Uterus (tissue), 4 donors: ENCODE measurements at places on chromosomes 5 and 9. TPM values are rescaled to one million over a fixed set of nuclear protein-coding genes. Genes with fewer than 3 reads are reported as not detected.
A peak's percentile ranks its signal among the peaks of the same experiment; 100 is the strongest.

Gene TMEM215
- total RNA-seq: not detected

Gene RIMOC1
- total RNA-seq: 22.2 TPM

Gene SLC2A8
- total RNA-seq: 1.8 TPM

Gene ZFP2
- total RNA-seq: 0.26 TPM

Gene SLC4A9
- not detected for total RNA-seq

Gene KIF4B
- 0.07 TPM for total RNA-seq

Gene QRFP
- total RNA-seq: not detected

Gene BHMT
- not detected for total RNA-seq

Gene DAB2
- total RNA-seq: 23.1 TPM

- H3K27me3 ChIP-seq: no peaks in the 10 kb centered on the region
- no peaks in the 10 kb centered on the region for H3K4me1 ChIP-seq
- H3K4me3 ChIP-seq: no peak overlapping the region
- H3K27ac ChIP-seq: peak overlapping the region; percentile 60
Observed at GRCh38 chr9:752201-752600, 89.3 kb upstream of the DMRT1 start.

DNA sequence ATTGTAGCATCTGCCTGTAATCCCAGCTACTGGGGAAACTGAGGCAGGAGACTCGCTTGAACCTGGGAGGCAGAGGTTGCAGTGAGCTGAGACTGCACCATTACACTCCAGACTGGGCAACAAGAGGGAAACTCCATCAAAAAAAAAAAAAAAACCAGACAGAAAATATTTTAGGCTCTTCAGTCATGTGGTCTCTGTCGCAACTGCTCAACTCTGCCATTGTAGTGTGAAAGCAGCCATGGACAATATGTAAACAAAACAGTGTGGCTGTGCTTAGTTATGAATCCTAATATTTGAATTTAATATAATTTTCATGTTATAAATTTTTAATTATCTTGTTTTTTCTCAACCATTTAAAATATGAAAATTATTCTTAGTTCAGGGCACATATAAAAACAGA lies 38.4 kb downstream of the ZFAND5 start:
- no peaks in the 10 kb centered on the region for H3K4me1 ChIP-seq
- H3K27ac ChIP-seq: no peak overlapping the region
- H3K4me3 ChIP-seq: no peak overlapping the region
- no peak for DNase-seq
- H3K27me3 ChIP-seq: no peaks in the 10 kb centered on the region

DNA sequence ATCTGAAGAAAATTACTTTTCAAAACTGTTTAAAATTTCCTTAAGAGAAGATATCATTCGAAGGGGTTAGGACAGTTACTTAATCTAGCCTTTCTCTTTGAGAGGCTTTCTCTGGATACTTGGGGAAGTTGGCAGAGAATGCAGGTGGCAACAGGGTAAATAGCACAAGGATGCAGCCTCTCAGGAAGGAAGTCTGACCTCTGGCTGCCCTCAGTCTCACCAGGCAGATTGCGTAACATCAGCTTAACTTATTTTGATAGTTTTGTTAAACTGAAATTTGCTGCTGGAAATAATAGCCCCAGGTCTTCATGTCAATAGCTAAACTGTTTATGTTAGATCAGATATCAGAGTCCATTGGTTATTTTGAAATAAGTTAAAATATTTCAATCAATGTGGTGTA lies 20.4 kb downstream of the CCDC192 start:
- H3K4me3 ChIP-seq: no peak overlapping the region
- H3K27me3 ChIP-seq: no peaks in the 10 kb centered on the region
- peak; percentile 49 for DNase-seq
- no peak overlapping the region for H3K27ac ChIP-seq
- H3K4me1 ChIP-seq: no peaks in the 10 kb centered on the region
- no peaks in the 10 kb centered on the region for H3K36me3 ChIP-seq

- no peak overlapping the region for H3K4me3 ChIP-seq
- H3K36me3 ChIP-seq: no peaks in the 10 kb centered on the region
- H3K4me1 ChIP-seq: no peaks in the 10 kb centered on the region
- no peak for DNase-seq
- no peak overlapping the region for H3K27ac ChIP-seq
Observed at GRCh38 chr9:34382054-34382453, 5.4 kb upstream of the MYORG start.

GRCh38 chr5:108730617-108731340 lies 16.9 kb upstream of the FER start:
- no peak overlapping the region for H3K4me3 ChIP-seq
- no peaks in the 10 kb centered on the region for H3K4me1 ChIP-seq
- no peak overlapping the region for H3K27ac ChIP-seq
- H3K36me3 ChIP-seq: no peaks in the 10 kb centered on the region
- no peaks in the 10 kb centered on the region for H3K27me3 ChIP-seq

DNA sequence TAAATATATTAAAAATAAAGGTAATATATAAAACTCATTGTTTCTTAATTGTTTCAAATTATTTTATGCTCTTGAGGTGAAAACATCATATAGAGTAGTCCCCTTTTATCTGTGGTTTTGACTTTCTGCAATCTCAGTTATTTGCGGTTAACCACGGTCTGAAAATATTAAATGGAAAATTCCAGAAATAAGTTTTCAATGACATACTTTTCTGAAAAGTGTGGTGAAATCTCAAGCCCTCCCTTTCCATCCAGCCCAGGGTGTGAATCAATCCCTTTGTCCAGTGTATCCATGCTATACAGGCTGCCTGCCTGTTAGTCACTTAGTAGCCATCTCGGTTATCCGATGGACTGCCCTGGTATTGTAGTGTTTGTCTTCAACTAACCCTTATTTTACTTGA lies 546.7 kb upstream of the DMAC1 start:
- no peak for DNase-seq
- no peaks in the 10 kb centered on the region for H3K36me3 ChIP-seq
- no peaks in the 10 kb centered on the region for H3K27me3 ChIP-seq
- no peak overlapping the region for H3K4me3 ChIP-seq

DNA sequence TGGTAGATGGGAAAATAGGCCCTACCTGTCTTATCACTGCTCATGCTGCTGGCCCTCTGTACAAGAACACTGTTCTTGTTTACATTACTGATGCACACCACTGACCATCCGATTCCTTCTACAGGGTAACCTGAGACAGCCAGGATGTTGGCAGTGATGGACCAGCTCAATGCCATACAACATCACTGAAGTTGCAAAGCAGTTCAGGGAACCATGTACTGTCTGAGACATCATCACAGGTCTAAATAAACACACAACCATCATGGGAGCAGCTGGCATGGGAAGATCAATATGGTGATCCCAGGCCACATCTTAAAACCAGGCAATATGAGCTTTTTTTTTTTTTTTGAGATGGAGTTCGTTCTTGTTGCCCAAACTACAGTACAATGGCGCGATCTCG lies 59.0 kb downstream of the IARS1 start:
- no peak overlapping the region for H3K27ac ChIP-seq
- no peaks in the 10 kb centered on the region for H3K27me3 ChIP-seq
- no peak for DNase-seq
- no peaks in the 10 kb centered on the region for H3K36me3 ChIP-seq

DNA sequence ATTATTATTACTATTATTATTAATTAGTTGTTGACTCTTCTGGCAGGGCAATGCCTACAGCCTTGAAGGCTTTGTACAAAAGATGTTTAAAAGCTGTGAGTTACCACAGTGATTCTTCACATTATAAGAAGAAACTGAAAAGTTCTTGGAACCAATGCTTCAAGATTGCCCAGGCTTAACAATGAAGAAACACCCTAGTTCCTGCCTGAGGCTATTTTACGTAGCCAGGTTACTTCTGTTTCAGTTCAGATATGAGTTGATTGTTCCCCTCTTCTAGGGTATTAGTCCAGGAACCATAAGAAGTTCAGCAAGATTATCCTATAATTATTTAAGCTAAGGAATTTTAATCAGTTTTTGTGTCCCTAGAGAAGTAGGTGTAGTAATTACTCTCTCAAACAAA lies 154.6 kb upstream of the CDH12 start:
- H3K27me3 ChIP-seq: no peaks in the 10 kb centered on the region
- no peak overlapping the region for H3K27ac ChIP-seq
- no peak for DNase-seq
- H3K4me1 ChIP-seq: no peaks in the 10 kb centered on the region
- no peak overlapping the region for H3K4me3 ChIP-seq
- H3K36me3 ChIP-seq: no peaks in the 10 kb centered on the region

DNA sequence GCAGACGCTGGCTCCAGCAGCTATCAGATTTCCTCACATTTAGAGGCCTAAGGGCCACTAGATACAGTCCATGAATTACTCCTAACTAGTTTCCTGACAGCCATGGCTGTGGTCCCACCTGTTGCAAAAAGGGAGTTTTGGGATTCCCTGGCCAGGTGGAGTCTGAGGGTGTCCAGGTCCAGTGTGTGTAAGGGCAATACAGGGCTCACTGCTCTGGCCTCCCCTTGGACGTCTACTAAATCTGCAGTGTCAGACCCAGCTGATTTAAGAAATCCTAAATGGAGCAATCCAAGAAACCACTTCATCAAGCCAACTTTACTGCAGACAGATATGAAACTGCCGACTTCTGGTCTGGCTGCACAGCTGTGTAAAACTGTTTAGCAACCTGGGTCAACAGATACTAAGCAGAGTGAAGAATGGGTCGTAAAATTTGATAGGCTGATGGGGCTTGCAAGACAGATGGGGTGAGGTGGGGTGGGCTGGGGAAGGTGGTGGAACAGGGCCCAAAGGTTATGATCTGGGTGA lies 116.4 kb downstream of the GADD45G start:
- no peaks in the 10 kb centered on the region for H3K4me1 ChIP-seq
- no peaks in the 10 kb centered on the region for H3K36me3 ChIP-seq
- H3K27ac ChIP-seq: peak overlapping the region; percentile 8
- no peak overlapping the region for H3K4me3 ChIP-seq
- no peaks in the 10 kb centered on the region for H3K27me3 ChIP-seq
- peak; percentile 56 for DNase-seq

GRCh38 chr9:114007991-114008666 lies 70.0 kb downstream of the AMBP start:
- H3K4me3 ChIP-seq: no peak overlapping the region
- no peaks in the 10 kb centered on the region for H3K36me3 ChIP-seq
- H3K27ac ChIP-seq: no peak overlapping the region
- peak; percentile 7 for DNase-seq
- H3K4me1 ChIP-seq: no peaks in the 10 kb centered on the region
- H3K27me3 ChIP-seq: no peaks in the 10 kb centered on the region

- H3K36me3 ChIP-seq: no peaks in the 10 kb centered on the region
- no peaks in the 10 kb centered on the region for H3K27me3 ChIP-seq
- H3K4me1 ChIP-seq: no peaks in the 10 kb centered on the region
- H3K27ac ChIP-seq: peak overlapping the region; percentile 48
- no peak overlapping the region for H3K4me3 ChIP-seq
- peak; percentile 29 for DNase-seq
Observed at GRCh38 chr9:81372628-81373191, 316.6 kb downstream of the TLE1 start.

GRCh38 chr5:151931260-151931659 lies 6.6 kb upstream of the GLRA1 start:
- H3K4me1 ChIP-seq: no peaks in the 10 kb centered on the region
- H3K36me3 ChIP-seq: no peaks in the 10 kb centered on the region
- no peak for DNase-seq
- H3K27ac ChIP-seq: no peak overlapping the region

- no peaks in the 10 kb centered on the region for H3K36me3 ChIP-seq
- H3K4me3 ChIP-seq: no peak overlapping the region
- no peaks in the 10 kb centered on the region for H3K27me3 ChIP-seq
Observed at GRCh38 chr5:57635146-57635777, 152.7 kb upstream of the ACTBL2 start.

DNA sequence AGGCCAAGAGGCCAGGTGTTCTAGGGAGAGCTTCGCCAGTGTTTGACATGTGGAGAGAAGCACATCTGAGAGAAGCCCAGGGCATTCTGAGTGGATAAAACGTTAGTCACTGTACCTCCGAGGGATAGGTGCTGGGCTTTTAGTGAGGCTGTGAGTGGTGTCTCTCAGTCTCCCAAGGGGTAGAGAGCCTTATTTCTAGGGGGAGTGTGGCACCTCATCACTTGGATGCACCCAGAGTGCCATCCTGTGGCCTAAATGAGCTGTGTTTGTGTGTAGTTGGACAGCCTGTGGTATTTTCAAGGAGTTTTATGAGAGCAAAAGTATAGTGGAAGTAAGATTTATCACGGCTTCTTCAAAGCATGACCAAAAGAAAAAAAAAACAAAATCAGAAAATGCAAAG lies 1046.9 kb upstream of the WWC1 start:
- no peak for DNase-seq
- no peak overlapping the region for H3K27ac ChIP-seq
- no peak overlapping the region for H3K4me3 ChIP-seq
- H3K27me3 ChIP-seq: no peaks in the 10 kb centered on the region

- no peak overlapping the region for H3K27ac ChIP-seq
- no peaks in the 10 kb centered on the region for H3K27me3 ChIP-seq
- H3K36me3 ChIP-seq: no peaks in the 10 kb centered on the region
- no peak overlapping the region for H3K4me3 ChIP-seq
- no peak for DNase-seq
- H3K4me1 ChIP-seq: no peaks in the 10 kb centered on the region
Observed at GRCh38 chr5:158301186-158301585, 442.2 kb upstream of the CLINT1 start.

DNA sequence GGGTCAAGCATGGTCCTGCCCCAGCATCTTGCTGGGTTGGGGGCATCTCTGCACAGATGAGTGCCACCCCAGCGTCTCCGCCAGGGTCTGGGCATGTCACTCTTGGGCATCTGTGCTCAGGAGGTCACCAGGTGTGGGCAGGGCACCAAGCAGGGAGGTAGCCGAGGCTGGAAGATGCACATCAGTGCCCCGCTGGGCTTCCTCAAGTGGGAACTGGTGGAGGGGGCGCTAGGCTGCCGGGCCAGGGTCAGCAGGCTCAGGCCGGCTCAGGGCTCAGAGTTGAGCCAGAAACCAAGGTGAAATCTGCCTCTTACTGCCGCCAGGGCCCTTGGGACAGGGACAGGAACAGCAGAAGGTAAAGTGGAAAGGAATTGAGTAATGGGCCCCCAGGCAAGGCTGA lies 4.0 kb upstream of the FUT7 start:
- no peak overlapping the region for H3K4me3 ChIP-seq
- H3K4me1 ChIP-seq: no peaks in the 10 kb centered on the region
- no peak overlapping the region for H3K27ac ChIP-seq
- H3K27me3 ChIP-seq: no peaks in the 10 kb centered on the region

DNA sequence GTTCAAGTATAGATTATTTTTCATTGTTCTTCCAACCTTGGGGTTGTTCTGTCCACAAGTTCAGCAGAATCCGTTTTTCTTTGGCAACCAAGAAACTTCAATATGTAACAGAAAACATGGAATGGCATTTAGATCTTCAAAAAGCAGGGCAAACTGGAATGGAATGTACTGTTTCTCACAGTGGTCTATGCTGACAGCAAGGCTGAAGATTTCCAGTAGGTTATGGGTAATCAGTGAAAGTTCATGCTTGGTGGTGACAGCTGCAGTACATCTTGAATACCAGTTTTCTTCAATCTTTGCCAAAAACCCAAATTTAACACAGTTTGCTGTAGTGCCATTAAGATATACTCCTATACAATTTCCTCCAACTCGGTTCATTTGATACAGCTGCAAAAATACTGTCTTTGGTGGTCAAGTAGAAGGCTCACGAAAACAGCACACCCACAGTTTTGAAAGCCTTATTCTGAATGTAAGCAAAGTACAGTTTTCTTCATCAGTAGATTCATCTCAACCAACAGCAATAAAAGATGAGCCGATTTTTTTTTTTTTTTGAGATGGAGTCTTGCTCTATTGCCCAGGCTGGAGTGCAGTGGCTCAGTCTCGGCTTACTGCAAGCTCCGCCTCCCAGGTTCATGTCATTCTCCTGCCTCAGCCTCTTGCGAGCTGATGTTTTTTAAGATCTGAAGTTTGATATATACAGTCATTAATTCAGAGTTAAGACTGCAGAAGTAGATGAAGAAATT lies 4.9 kb downstream of the TRIM52 start:
- no peaks in the 10 kb centered on the region for H3K36me3 ChIP-seq
- H3K4me3 ChIP-seq: no peak overlapping the region
- no peak overlapping the region for H3K27ac ChIP-seq
- no peaks in the 10 kb centered on the region for H3K27me3 ChIP-seq
- peaks cover 7% of the 10 kb centered on the region for H3K4me1 ChIP-seq
